H4 (cell line): ENCODE measurements at places on chromosomes 5 and 9. TPM values are rescaled to one million over a fixed set of nuclear protein-coding genes. Genes with fewer than 3 reads are reported as not detected.

- peak; percentile 65 for DNase-seq
Observed at GRCh38 chr9:15160673-15161072, 146.3 kb downstream of the TTC39B start.

DNA sequence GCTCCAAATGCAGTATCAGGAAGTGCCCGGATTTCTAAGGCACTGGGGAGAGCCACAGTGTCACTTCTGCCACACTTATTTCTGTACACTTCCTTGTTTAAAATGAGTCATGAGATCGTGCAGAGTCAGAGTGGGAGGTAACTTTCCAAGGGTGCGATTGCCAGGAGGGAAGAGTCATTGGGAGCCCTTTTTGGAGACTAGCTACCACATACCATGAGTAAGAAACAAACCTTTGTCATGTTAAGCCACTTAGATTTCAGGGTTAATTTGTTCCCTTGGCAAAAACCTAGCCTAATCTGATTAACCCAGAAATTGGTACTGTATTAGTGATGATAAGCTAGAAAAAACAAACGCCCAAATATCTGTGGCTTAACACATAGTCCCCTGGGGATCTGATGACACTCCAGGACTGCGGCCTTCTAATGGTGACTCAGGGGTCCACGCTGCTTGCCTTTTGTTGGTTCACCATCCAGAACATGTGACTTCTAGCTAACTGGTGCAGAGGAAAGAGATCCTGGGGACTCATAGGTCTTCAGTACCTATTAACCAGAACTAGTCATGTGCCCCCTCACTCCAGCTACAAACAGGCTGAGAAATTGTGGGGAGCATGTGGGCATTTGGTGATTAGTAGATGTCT, 48.6 kb upstream of the TLE1 start:
- DNase-seq: peak; percentile 85

Gene SARDH
- total RNA-seq: 0.06 and 0.49 TPM in 2 replicates

Gene LCP2
- 0.68 and 2.7 TPM in 2 replicates for total RNA-seq

Gene ECSCR
- 0.10 TPM in 1 of 2 replicates, not detected in the other for total RNA-seq

Gene TMOD1
- total RNA-seq: 1.3 and 1.8 TPM in 2 replicates
